ENCODE measurements at places on chromosomes 6 and 20.

DNA sequence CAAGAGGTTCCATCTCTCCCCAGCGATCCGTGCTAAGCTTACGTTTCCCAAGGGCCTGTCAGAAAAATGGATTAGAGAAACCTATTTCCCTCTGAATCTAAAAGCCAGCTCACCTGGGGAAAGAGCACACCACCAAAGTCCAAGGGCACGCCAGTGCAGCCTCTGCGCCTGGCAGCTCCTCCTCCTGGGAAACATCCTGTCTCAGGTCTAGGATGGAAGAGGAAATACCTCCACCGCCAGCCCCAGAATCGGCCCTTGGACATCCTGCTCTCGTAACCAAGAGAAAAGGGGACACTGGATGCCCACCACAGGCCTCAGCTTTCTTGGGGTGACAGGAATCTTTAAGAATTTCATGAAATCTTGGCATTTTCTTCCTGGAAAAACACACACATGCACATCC lies 18.7 kb downstream of the RAMACL start:
- DNase-seq = no peak

- peak; percentile 80 for DNase-seq
Observed at GRCh38 chr6:151325075-151326050, 66.0 kb downstream of the ZBTB2 start.

DNA sequence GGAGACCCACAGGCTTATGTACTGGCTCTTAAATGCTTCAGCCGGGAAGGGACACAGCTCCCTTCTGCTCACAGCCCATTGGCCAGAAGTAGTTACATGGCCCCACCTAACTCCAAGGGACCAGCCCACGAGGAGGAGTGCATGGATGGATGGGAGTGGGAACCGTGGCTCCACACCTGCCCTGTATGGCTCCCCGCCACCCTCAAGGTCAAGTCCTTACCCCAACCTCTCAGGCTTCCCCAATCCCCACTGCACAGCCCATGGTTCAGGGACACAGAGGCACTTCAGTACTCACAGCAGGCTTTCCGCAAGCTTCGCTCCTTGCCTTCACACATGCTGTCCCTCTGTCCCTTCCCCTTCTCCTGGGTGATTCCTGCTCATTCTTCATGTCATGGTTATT lies 137.9 kb upstream of the KCNG1 start:
- no peak for DNase-seq

DNA sequence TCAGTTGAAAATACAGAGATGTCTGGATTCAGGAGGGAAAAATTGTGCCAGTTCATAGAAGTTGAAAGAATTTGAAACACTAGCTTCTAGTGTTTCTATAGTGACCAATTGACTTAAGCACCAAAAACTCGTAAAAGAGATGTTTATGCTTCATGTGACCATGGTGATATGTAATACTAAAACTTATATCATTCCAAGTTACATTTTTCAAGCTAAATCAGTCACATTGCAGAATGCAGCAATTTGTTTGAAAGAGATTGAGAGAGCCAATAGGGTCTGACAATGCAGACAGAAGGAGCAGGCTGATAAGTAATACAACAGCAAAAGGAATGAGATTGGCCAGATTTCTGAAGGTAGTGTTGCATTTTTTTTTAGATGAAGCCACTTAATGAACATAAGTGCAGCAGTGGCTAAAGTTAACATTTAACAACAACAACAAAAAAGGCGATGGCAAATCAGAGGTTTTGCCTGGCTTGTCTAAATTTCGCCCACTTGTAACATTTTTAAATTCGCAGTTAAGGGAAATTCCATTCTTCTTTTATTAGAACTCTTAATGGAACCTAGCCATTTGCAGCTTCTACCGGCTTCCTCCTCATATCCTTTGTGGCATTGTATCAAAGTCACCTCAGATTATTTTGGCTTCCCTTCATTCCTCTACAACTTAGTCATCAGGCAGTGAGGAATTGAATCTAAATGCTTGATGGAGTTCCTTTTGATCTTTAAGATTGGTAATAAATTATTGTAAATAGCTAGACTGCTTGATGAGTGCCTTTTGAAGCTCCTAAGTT lies 484.0 kb upstream of the SOX4 start:
- no peak for DNase-seq

All from NCI-H524 (cell line).